RWPE1 (cell line): ENCODE measurements at places on chromosomes 11 and 22.
A peak's percentile ranks its signal among the peaks of the same experiment; 100 is the strongest.

DNA sequence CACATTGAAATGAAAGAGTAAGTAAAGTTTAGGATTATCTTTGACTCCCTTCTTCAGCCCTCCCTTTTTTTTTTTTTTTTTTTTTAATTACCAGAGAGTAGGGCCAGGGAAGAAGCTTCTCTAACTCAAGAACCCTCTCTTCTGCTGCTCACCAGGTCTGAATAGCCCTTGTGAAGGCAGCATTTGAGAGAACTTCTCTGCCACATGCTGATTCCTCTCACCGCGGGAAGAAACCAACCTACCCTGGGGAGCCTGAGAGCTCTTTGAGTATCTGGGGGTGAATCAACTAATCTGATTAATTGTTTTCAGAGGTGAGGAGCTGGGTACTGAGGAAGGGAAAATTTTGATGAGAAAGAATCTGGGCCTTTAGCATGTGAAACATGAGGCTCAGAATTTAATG lies 434.5 kb upstream of the CCDC90B start:
- DNase-seq = no peak

GRCh38 chr11:10311802-10312201 lies 6.9 kb downstream of the ADM start:
- no peak for DNase-seq

DNA sequence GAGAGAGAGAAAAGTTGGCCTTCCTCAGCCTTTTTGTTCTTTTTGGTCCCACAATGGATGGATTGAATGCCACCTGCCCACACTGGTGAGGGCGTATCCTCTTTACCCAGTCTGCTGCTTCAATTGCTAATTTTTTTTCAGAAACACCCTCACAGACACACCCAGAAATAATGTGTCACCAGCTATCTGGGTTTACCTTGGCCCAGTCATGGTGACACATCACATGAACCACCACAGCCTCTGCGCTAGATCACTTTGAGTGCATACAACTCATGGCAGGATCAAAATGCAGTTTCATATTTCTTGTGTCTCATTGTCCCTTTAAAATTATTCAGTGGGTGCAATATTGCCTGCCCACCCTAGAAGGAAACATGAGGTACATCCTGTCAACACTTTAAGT lies 63.3 kb downstream of the ADAMTS15 start:
- no peak for DNase-seq

DNA sequence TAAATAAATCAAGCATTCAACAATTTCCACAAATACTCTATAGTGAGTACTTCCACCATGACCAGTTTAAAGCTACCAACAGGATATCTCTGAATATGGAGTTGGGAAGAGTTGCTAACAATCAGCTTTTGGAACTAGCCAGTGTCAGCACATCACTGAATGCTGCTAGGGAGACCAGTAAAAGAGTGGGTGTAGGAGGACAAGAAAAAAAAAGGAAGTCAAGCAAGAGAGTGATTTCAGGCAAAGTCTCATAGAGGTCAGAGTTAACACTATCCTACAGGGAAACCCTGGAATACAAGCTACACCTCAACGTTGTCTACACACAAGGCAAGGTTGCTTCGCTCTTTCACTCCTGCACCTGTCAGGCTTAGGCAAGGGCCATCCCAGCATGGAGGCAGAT lies 24.2 kb downstream of the EIF3F start:
- DNase-seq = no peak

DNA sequence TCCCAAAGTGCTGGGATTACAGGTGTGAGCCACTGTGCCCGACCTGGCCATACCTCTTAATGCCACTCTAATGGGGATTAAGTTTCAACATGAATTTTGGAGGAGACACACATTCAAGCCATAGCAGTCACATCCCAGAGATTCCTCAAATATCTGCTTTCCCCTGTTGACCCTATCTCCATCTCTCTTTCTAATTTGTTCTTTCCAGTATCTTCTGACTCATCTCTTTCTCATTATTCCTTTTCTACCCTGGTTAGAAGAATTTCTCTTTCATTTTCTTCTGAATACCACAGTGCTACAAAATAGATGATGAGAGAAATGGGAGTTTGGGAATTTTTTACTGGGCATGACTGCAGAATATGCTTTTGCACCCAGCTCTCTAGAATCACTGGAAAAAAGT lies 5.1 kb downstream of the OR10V1 start:
- DNase-seq = no peak

DNA sequence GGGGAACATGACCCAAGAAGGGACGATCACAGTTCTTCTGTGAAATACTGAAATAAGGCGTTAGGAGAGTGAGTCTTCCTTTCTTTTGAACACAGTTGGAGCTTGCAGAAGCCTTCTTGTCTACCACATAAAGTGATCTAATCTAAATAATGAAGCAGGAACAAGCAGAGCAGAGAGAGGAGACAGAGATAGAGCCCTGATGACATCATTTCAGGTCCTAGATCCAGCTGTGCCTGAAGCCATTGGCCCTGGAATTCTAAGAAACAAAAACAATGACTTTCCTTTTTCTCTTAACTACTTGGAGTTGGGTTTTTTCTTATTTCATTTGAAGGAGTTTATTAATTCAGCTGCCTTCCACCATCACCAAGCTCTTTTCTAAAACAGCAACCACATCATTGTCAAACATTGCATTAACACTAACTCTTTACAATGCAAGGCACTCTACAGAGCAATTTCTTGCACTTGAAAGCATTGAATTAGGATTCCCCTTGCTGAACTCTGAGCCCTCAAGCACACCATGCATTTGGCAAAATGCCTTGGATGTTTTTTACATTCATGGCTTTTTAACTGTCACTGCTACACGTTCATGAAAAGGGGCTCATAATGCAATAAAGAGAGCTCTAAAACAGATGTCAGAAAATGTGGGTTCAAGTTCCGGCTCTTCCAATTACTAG lies 117.2 kb upstream of the TIMP3 start:
- DNase-seq = no peak

- DNase-seq = no peak
These were observed 8.5 kb upstream of the CDC42BPG start for GRCh38 chr11:64852804-64853509.

- no peak for DNase-seq
These were observed 89.3 kb upstream of the LINC01488 start for GRCh38 chr11:69392104-69392653.

GRCh38 chr11:98136357-98136756 lies 884.4 kb upstream of the CNTN5 start:
- no peak for DNase-seq

GRCh38 chr11:128691802-128692752 lies 1.8 kb upstream of the FLI1 start:
- DNase-seq = no peak

GRCh38 chr11:100098560-100098959 lies 588.5 kb upstream of the ARHGAP42 start:
- DNase-seq = no peak

DNA sequence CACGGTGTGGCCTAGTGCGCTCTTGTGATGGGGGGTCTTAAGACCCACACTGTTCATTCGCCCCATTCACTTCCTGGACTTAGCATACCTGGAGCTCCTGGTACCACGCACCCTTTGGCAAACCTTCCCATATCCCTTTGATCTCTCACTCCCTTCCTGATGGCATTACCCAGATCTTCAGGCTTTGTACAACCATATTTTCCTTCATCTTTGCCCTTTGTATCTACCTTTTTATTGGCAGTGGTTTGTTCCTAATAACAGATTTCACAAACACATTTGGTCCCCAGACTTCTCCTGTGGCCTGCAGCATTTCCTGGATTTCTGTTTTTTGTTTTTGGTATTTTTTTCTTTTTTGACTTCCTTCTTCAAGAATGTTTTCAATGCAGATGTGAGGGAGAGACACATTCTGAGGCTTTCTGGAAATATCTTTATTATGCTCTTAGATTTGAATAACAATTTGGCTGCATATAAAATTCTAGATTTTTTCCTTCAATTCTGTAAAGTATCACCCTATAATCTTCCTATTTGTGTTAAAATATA lies 16.1 kb upstream of the IFITM3 start:
- no peak for DNase-seq

DNA sequence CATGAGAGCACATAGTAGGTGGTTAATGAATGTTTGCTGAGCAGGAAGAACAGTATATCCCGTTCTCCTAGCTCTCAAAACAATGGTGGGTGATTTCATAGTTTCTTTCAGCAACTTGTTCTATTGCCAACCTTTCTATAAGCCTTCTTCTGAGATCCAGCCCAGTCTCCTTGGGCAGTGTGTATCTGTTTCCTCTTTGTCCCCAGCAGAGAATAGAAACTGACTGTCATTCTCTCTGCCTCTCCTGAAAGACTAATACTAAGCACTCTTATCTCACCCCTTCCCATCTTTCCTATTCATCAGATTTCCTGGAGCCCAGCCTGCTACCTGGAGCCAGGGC lies 272.9 kb downstream of the ST3GAL4 start:
- no peak for DNase-seq

- DNase-seq = no peak
These were observed 276.5 kb upstream of the MTNR1B start for GRCh38 chr11:92692826-92693546.

DNA sequence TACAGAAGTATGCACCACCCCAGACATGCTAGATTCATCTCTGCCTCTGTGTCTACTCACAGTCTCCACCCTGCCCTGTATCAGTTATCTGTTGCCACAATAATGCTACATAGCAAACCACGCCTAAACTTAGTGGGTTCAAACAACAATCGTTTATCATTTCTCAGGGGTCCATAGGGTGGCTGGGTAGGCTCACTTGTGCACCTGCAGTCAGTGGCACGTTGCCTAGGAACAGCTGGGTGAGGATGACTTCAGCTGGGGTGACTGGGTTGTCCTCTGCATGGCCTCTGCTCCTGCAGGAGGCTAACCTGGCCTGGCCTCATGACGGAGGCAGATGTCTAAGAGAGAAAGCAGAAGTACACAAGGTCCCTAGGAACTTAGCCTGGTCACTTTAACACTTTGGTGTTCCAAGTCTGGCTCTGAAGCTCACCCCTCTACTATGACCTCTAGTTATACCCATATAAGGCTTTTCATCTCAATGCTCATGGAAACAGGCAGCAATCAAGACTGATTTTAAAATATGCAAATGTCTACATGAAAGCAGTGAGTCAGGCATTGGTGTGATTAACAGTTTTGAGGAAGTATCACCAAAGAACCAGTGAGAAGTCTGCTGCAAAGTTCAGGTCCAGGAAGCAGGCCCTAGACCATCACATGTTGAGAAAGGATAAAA lies 10.7 kb downstream of the OLFML1 start:
- no peak for DNase-seq

- DNase-seq = peak; percentile 55
These were observed 11.9 kb downstream of the B3GNT6 start for GRCh38 chr11:77046060-77046501.

GRCh38 chr11:125177543-125177942 lies 13.0 kb downstream of the PKNOX2 start:
- no peak for DNase-seq

DNA sequence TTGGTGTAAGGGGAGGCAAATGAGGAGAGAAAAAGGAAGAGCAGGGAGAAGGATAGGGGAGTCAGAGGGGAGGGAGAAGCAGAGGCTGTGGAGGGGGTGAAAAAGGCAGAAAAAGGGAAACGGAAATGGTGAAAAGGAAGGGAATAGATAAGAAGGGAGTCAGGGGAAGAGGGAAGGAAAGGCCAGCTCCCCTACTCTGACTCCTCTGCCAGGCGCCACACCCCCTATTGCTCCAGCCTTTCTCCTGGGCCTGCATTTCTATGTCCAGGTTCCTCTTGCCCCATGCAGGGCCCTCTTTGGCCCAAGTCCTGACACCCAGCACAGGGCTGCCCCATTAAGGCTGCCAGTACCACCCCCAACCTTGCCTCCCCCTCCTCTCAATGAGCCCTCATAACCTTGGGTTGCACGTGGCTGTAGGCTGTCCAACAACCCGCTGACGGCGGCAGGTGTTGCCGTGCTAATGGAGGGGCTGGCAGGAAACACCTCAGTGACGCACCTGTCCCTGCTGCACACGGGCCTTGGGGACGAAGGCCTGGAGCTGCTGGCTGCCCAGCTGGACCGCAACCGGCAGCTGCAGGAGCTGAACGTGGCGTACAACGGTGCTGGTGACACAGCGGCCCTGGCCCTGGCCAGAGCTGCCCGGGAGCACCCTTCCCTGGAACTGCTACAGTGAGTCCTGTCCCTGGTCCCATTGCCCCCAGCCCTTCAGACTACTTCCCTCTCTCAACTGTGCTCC lies 3.4 kb upstream of the NHERF4 start:
- no peak for DNase-seq

GRCh38 chr11:91959411-91959810 lies 265.2 kb upstream of the FAT3 start:
- no peak for DNase-seq

DNA sequence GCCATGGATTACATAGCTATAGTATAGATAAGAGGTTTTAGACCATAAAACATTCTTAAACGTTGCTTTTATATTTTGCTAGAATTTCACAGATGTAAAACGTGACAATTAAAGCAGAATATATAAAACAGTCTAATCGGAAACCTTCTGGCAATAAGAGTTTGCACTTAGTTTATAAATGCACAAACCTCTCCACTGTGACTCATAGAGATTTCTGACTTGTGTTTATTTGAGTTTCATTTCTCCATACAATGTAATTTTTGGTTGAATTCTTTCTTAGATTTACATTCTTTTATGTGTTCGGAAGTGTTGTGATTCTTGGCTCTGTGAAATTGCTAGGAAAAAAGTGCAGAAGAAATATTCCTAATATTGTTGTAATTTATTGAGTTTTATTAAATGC lies 288.7 kb upstream of the CTSC start:
- no peak for DNase-seq

DNA sequence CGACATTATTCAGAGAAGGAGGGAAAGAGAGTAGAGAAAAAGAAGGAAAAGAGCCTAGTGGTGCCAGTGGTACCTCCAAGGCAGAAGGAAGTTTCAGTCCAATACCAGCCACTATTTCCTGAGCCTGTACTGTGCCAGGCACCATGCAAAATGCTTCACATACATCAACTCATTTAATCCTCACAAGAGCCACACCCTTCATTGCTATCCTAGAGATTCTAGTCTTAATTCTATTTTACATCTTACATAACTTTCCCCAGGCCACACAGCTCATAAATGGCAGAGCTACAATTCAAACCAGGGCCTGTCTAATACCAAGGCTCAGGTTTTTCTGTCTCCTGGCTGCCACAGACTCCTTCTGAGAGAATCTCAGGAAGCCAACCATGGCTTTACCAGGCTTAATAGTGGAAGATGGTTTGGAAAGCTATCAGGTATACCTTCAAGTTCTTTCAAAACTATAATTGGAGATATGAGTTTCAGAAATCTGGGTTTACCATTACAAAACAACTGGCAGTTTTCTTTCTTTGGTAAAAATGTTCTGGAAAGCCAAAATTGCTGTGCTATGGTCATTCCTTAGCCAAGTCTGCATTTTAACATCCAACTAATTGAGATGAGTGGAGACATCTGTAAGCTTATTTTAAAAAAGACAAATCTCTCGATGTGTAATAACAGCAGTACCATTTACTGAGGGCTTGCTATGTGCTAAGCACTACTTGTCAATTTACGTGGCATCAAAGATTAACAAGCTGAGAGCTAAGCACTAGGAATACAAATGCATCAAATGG lies 225.1 kb upstream of the PITPNB start:
- DNase-seq = no peak
